ENCODE measurements at places on chromosomes 16 and 17. TPM values are rescaled to one million over a fixed set of nuclear protein-coding genes. Genes with fewer than 3 reads are reported as not detected.

CHST6 gene
- 4.5 TPM for total RNA-seq

ESRP2 gene
- total RNA-seq = under 0.01 TPM

NUTF2 gene
- total RNA-seq = 73.9 TPM

TOX3 gene
- total RNA-seq = not detected

ABCA3 gene
- total RNA-seq = 5.3 TPM

SLFN13 gene
- 1.2 TPM for total RNA-seq

KRTAP16-1 gene
- not detected for total RNA-seq

KRTAP4-1 gene
- total RNA-seq = not detected

SEPTIN12 gene
- not detected for total RNA-seq

Data from smooth muscle cell of the umbilical artery (primary cell).